ENCODE measurements at places on chromosomes 7 and 10.

DNA sequence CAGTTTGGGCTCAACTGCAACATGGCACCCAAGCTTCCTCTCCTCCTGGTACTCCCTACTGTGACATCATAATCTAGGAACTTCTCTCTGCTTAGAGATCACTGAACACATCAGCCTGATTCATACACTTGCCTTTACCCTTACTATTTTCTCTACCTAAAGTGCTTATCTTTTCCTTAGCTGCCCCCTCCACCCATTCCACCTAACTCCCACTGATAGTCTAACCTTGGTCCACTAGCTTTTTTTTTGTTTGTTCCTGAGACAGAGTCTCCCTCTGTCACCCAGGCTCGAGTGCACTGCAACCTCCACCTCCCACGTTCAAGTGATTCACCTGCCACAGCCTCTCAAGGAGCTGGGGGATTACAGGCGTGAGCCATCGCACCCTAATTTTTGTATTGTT lies 15.9 kb downstream of the CUL2 start:
- no peak for DNase-seq

DNA sequence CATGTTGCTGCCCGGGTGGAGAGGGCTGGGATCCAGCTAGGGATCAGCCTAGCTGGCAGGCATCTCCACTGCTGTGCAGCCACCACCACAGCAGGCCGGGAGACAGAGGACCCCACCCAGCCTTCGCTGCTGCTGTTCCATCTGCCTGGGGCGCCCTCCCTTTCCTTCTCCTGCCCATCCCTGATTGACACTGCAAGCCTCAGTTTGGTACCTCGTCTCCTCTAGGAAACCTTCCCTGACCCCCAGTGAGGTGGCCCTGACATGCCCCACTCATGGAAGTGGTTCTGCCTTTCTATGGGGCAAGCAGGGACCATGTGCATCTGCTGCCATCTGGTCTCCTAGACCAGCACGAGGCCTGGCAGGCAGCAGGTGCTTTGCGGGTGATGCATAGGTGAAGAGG lies 30.4 kb upstream of the DPYSL4 start:
- no peak for DNase-seq

- peak; percentile 45 for DNase-seq
These were observed 1.9 kb upstream of the PLAU start for GRCh38 chr10:73908853-73909539.

DNA sequence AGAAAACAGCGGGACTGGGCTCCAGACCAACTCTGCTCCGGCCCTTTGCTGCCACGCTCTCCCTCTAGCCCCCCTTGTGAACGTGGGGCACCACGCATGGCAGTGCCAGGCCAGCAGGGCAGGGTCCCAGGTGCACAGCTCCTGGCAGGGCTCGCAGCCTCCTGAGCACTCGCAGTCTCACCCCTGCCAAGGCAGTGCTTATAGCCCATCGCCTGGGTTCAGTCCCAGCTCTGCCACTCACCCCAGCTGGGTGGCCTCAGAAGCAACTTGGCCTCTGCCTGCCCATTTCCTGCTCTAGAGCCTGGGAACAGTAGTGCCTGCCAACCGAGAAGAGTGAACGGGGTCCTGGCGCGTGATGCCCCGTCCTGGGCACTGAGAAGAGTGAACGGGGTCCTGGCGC lies 36.3 kb downstream of the CFAP46 start:
- no peak for DNase-seq

- DNase-seq = peak; percentile 50
These were observed 136.8 kb upstream of the PDE1C start for GRCh38 chr7:32206987-32207386.
